ENCODE measurements at places on chromosomes 1 and 21.
A peak's percentile ranks its signal among the peaks of the same experiment; 100 is the strongest.

GRCh38 chr1:183273300-183273699 lies 87.2 kb downstream of the LAMC2 start:
- DNase-seq, result no peak

GRCh38 chr1:183278739-183279591 lies 92.9 kb downstream of the LAMC2 start:
- no peak for DNase-seq

DNA sequence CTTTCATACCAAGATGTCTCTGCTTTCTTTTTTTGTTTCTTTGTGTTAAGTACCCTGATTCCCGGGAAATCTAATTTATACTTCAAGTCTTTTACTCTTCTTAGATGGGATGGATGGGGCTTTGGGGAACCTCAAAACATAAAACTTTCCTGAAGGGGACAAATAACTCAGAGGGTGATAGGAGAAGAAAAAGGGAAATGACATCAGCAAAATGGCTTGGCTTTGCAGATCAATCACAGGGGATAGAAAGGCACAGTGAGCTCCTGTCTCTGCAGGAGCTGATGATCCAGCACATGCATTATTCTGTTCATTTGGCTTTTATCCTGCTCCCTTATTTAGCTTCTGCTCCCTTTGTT lies 1.4 kb upstream of the CA14 start:
- no peak for DNase-seq

GRCh38 chr1:199218533-199218932 lies 579.7 kb downstream of the PTPRC start:
- no peak for DNase-seq

DNA sequence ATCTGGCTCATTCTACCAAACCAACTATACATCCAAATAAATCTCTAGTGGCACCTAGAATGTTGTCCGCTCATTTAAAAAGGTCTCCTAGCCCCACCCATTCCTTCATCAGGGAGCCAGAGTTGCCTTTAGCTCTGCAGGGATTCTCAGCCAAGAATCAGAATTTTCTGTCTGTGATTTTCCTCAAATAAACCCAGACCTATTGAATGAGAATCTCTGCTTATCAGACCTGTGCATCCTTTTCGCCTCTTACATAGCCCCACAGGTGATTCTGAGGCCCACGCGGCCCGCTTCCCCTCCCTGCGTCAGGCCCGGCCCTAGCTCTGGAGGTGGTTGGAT lies 410 bp upstream of the TDRD5 start:
- no peak for DNase-seq

- peak; percentile 4 for DNase-seq
Observed at GRCh38 chr1:86965012-86965826, 50.8 kb downstream of the HS2ST1 start.

- DNase-seq, result no peak
Observed at GRCh38 chr1:79042539-79042938, 36.0 kb upstream of the ADGRL4 start.

- DNase-seq, result no peak
Observed at GRCh38 chr1:176227579-176227978, 20.5 kb upstream of the COP1 start.
